ENCODE measurements at places on chromosomes 13 and 19.

DNA sequence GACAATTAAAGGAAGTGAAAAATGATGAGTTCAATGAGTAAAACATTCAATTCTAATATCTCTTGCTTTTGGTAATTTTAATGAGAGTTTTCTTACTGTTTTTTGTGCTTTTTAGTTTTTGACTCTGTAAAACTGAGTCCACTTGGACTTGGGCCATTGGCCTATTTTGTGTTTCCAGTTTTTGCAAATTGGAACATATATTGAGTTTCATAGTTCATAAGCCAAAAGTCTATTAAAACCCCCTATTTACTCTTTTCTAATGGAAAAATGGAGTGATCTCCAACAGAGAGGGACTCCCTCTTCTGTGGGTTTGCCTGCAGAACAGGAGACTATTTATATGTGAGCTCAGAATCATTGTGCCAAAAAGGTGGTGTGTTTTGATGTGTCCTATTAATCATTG lies 219.7 kb upstream of the SPRY2 start:
- no peak for DNase-seq

DNA sequence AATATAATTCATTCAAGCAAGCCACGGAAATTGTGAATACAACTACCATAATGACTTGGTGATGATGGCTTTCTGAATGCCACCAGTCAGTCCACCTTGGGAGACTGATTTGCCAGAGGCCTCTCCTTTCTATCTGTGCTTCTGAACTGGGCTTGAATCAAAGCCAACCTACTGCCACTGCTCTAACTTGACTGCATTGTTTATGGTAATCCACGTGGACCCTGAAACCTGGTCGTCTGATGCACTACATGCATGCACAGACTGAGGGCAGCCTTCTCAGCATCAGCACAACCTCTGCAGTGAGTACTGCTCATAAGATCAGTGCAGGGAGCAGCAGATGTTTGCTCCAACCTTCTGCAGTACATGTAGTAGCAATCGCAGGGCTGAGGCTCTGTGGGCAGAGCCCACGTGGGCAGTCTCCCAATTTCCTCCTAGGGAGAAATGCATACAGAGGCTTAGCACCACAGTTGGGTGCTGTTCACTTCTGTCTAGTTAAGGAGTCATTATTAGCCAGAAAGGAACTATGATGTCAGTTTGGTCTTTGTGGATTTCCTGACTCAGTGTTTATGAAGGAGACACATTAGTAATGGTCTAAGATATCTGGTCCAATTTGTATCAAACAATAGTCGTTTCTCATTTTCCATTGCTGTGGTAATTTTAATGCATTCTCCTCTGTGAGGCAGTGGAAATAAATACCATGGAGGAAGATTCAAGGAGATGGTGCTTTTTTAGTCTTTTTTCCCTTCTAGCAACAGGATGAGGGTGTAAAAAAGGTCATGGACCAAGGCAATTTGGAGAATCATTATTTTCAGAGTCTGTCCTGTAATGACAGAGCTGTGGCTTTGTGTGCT lies 82.5 kb downstream of the AKAP11 start:
- no peak for DNase-seq

DNA sequence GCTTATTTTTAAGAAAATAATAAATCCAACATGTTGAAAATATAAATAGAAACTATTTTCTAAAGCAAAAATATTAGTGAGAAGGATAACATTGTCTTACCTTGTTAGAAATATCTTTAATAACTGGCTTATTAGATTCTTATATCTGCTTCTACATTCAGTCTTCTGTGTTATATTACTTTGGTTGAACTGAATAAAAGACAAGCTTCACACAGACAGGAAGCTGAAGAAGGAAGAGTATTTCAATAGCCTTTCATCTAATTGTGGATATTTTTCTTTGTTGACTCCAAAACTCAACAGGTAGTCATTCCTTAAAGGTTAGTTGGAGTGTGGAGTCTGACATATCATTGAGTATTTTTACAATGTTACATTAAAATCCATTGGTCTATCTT lies 10.9 kb downstream of the SETDB2 start:
- DNase-seq, result no peak

DNA sequence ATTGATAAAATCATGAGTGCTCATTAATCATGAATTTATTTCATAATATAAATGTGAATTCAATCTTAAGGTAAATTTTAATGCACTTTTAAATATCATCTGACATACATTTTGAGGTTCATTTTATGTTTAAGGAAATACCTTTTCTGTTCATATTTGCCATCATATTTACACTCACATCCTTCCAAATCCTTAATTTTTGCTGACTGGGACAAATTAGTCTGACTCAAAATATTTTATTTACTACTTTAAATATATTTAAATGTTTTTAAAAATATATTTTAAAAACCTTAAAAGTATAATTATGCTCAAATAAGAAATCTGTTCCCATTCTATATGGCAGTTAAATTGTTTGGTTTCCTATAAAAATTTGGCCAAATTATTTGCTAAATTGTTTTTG lies 438.1 kb downstream of the GPC5 start:
- DNase-seq, result no peak

DNA sequence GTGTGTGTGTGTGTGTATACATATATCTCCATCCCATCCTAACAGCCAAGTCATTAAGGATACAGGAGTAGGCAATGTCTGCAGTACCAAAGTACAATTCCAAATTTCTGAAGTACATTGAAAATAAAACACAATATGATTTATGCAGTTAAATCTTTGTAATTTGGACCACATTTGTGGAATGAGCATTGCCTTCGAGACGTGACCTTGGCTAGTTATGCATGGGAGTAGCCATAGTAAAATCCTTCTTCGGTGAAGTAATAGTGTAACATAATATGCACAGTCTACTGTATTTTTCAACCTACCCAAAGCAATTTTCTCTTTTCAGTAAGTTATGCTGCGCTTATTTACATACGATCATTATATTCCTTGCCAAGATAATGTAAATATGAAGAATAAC lies 665.7 kb upstream of the GPC6 start:
- no peak for DNase-seq

GRCh38 chr13:54484166-54484565 lies 1455.6 kb downstream of the OLFM4 start:
- no peak for DNase-seq

GRCh38 chr13:52870143-52870542 lies 21.7 kb upstream of the PCDH8 start:
- no peak for DNase-seq

DNA sequence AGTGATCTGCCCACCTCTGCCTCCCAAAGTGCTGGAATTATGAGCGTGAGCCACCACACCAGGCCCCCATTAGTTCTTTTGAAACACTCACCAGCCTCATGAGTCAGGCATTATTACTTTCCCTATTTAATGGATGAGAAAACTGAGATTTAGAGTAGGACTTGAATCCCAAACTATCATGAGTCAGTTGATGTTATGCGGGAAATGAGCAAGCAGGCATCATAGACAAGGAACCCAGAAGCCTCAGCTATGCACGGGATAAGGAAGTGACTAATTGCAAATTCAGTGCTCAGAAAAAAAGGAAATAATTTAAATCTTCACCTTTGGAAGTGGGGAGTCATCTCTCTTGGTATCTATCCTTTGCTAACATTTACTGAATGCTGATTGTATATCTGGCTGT lies 217.5 kb downstream of the ABCC4 start:
- no peak for DNase-seq

GRCh38 chr19:23460656-23461055 lies 65.4 kb upstream of the ZNF91 start:
- no peak for DNase-seq

GRCh38 chr13:88281841-88282240 lies 610.7 kb downstream of the SLITRK5 start:
- DNase-seq, result no peak

DNA sequence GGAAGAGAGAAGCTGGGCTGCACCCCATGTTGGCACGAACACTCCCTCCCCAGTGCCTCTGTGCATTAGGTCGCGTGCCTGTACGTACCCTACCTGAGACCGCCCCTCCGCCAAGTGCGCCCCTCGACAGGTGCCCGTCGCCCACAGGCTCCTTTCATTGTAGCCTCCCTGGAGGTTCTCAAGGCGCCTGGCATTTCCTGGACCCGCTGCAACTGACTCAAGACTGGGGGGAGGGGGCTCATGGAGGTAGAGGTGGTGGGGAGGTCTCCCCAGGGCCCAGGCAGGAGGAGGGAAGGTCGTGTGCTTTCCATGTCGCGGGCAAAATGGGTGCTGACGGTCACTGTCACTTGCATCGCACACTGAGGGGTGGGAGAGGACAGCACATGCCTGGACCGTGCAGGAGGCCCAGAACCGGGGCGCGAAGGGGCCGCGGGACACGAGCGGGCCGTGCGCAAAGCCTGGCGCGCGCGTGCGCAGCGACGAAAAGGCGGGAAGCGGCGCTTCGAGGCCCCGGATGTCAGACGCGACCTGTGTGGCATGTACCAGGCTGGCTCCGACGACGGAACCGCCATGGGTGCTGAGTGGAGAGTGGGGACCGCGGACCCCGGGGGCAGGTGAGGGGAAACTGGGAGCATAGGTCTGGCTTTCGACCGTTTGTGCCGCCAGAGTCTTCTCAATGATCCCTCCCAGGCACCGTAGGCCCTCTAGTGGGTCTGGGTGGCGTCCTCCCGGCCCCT lies 16.5 kb downstream of the NFIX start:
- DNase-seq, result no peak

- DNase-seq, result peak; percentile 88
Observed at GRCh38 chr19:36973021-36973843, 57.1 kb downstream of the ZNF568 start.

- DNase-seq, result no peak
Observed at GRCh38 chr19:49927526-49928264, 1.3 kb upstream of the ATF5 start.

DNA sequence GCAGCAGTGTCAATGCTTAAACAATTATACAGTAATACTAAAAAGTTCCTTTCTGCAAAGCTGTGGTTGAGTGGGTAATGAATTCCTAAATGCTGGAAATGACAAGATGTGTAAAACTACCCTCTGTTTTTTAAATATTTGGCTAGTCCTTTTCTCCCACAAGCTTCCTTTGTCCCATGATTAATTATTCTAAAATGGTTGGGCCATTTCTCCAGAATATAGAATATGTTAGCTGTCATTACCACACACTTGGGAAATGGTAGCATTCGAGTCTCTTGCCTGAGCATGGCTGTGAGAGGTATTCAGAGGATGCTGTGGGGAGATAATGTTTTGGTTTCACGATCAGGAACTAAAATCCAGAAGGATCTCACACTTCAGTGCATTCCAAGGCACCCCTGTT lies 1185.8 kb downstream of the UQCRFS1 start:
- no peak for DNase-seq

GRCh38 chr19:44592451-44592890 lies 20.9 kb upstream of the IGSF23 start:
- DNase-seq, result no peak

DNA sequence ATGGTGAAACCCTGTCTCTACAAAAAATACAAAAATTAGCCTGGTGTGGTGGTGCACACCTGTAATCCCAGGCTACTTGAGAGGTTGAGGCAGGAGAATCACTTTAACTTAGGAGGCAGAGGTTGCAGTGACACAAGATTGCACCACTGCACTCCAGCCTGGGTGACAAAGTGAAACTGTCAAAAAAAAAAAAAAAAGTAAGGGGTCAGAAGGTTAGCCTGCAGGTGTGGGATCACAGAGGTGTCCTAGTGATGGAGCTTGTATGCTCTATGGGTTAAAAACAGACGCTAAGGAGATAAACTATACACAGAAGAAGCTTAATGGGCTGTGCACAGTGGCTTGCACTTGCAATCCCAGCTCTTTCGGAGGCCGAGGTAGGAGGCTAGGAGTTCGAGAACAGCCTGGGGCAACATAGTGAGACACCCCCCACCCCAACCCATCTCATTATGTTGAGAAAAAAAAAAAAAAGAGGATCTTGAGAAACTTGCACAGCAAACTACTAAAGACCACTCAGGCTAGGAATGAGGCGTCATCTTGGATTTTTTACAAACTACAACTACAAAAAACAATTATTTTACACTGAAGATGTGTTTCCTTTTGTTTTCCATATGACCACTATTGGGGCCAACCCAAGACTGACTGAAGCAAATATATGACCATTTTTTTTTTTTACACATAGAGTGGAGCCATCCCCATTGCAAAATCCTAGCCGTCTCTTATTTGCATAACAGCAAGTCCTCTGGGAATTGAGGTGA lies 7.9 kb downstream of the FOSB start:
- no peak for DNase-seq

DNA sequence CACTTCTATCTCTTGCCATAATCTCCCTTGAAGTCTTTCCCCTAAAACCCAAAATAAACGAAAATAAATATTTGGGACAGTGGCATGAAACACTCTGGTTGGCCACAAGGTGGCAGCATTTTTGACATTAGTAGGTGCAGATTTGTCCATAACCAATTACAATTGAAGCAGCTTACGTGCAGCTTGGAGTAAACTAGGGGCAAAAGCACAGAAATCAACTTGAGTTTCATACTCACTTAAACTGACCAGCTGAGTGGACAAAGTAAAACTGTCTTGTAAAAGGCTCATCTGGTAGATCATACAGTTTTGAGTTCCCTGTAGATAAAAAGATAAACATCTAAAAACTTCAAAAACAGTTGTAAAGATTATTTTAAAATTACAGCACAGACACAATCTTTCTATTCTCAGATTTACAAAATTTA lies 18.8 kb downstream of the PDCD5 start:
- DNase-seq, result peak; percentile 54

- no peak for DNase-seq
Observed at GRCh38 chr13:87674247-87674738, 3.1 kb downstream of the SLITRK5 start.

GRCh38 chr19:16232127-16232526 lies 34.4 kb downstream of the AP1M1 start:
- no peak for DNase-seq

DNA sequence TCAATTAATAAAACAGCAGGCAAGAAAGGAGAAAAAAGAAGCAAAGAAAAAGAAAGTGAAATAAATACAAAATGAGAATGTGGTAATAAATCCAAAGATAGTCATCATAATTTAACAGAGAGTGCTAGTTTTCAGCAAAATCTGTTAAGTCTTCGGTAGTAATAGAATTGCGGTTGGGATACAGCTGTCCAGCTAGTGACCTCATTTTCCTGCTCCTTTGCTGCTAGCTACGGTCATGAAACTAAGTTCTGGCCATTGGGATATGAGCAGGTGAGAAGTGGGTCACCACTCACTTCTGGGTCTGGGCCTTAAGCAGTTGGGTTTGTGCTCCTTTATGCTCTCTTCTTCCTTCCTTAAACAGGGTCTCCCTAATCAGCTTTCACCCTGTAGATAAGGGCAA lies 11.7 kb upstream of the DGKH start:
- no peak for DNase-seq

DNA sequence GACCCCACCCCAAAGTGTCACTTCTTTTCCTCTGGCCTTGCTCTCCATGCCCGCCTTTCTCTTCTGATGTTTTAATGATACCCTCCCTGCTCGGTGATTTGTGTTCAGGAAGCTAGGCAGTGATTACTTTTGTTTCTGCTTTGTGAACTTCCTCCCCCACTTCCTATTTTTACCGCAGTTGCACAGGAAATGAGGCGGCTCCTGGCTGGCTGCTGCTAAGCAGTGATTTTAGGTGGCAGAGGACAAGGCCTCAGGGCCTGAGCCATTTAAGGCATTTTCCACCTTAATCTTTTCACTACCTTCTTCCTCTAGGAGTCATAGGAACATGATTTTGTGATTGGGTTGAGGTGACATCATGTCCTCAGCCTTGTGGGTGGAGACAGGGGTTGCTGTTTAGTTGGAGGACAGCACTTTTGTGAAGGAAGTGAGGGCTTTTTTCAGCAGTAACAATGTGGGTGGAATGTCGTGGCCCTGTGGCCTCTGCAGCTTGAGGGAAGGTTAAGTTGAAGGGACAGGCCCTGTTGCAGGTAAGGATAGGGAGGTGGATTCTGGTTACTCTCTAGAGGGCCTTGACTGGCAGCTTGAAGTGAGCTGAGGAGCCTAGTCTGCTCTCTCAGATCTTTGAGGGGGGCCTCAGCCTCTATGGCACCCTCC lies 15.7 kb downstream of the GARRE1 start:
- DNase-seq, result no peak

GRCh38 chr19:34332027-34332760 lies 32.8 kb upstream of the GPI start:
- DNase-seq, result no peak
